ENCODE measurements at places on chromosomes 12 and 14.

GRCh38 chr12:26406391-26406790, 211.0 kb downstream of the SSPN start:
- no peak for DNase-seq

DNA sequence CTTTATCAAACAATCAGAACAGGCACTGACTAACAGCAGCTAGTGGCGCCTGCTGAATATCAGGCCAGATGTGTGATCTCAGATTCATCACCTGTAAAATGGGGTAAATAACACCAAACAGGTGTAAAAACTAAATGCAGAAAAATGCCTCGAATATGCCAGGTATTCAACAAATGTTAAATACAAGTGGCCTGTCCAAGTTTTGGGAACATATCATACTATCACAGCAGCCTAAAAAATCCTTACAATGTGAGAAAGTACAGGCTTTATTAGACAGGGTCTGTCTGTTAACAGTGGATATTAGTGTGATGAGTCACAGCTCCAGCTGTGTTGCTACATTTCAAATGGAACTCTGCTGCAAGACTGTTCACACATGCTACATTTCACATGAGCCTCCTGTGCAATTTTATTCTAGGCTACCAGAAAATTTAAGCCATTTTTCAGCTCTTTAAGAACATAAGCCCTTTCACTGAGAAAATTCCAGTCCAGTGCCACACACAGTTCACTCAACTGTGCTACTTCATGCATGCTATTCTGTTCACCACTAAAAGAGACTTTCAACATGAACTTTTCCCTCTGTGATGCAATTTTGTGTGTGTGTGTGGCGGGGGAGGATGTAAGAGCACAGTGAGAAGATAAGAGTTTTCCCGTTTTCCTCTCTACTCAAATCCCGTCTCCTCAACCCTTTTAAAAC, 56.7 kb downstream of the MSRB3 start:
- no peak for DNase-seq

- DNase-seq: peak; percentile 23
Observed at GRCh38 chr12:117622741-117623140, 261.3 kb upstream of the NOS1 start.

GRCh38 chr14:23829736-23830471, 123.7 kb upstream of the DHRS4 start:
- no peak for DNase-seq

DNA sequence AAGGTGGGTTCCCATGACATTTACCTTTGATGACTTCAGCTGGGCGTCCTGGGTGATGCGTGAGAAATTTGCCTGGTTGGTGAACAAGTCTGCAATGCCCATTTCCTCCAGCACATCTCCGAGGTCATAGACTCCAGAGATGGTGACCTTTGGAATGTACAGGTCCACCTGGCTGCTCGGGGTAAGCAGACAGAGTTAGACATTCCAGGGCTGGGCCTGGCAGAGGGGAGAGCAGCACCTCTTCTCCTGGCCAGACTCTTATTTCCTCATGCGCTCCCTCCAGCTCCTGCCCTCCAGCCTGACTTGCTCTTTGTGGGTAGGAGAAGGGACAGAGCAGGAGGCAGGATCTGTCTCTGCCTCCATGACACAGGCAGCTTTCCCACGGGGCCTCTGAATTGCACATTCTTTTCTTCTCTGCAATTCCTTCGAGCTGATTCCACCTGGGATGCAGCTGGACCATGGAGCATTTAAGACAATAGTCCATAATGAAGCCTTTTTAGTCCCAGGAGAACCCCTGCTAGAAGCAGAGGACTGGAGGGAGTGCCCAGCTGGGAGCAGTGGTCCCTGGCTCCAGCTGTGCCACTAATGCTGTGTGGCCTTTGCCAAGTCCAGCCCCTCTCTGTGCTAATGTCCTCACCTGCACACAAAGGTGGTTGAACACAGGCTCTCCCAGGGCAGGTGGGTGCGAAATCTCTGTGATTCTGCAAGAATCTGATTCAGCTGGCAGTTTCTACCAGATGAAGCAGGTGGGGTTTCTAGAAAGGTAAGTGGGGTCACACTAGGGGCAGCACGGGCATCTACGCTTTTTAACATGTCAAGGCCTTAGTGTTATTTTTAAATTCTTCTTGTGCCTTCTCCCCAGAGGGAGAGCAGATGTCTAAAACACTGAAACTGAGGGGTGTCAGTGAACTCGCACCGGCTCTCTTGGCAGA, 13.2 kb upstream of the SERPINA10 start:
- DNase-seq: no peak

GRCh38 chr14:55071870-55072640, 20.6 kb downstream of the MAPK1IP1L start:
- no peak for DNase-seq

GRCh38 chr12:89038831-89039512, 313.3 kb downstream of the DUSP6 start:
- DNase-seq: no peak

Data from NCI-H526 treated with DMSO at 0.1 percent for 48 hours (cell line).